ENCODE measurements at places on chromosomes 4 and X.

DNA sequence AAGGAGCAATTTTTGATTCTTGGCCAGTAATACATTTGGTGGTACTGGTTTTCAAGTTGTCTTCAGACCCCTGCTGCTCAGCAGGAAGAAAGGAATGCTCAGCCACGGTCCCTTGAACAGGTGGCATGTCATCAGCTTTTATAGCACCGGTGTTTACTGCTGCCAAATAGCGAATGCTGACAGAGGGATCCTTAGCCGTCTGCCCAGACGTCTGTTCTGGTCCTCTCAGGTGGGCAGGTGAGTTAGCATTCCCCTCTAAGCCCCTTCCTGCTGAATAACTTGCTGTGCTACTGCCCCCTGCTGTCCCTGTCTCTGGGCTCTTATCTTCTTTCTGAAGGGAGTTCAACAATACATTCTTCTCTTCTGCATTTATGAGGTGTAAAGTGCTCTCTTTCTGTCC lies 28.4 kb downstream of the BOD1L1 start:
- DNase-seq = no peak

DNA sequence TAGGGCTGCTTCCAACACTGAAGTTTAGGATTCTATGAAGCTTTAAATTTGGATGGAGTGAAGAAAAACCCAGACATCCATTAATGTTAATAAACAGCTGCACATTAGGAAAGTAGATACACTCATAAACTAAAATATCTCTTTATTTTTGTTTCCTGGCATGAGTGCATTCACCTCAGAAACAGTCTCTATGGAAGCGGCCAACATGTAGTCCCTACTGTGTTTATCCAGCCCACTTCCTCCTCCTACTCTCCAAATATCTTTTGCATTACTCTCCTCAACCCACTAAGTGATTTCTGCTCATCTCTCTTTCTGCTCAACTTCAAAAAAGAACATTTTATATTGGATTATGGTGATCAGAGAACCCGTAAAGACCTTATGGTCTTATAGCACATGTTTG lies 180.3 kb upstream of the MXRA5 start:
- no peak for DNase-seq

DNA sequence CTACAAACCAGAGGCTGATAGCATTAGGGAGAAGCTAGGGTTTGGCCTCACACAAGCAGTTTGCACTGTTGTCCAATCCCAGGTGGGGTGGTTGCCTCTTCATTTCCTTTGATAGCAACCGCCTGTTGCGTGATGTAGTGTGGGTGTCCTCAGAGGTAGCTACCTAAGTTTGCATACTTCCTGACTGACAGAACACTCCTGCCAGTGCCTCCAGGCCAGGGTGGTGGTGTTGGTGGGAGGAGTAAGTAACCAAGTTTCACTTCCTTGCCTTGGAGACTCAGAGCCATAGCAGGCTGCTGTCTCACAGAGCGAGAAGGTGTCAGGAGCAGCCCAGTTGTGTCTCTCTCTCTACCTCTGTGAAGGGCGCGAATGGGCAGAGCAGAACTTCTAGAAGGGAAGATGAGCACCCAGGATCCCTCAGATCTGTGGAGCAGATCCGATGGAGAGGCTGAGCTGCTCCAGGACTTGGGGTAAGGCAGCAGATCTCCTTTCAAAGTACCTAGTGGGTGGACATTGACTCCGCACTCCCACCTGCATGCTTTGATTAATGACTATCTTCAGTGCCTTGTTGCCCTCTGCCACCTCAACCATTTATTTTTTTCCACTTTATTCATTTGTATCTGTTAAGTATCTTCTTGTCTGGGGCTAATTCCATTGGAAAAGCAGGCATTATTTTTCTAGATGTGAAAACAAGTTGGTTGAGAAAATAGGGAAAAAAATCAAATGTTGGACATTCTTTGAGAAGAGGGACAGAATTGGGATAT lies at the start of gene DAPP1:
Gene DAPP1 (plus strand): TSS at position 283 of the 764 bp plus-strand sequence. CDS start 87 bp downstream, at position 370.
- DNase-seq = peak; percentile 42

- DNase-seq = no peak
Observed at GRCh38 chr4:82268050-82268825, 105.6 kb downstream of the HNRNPD start.

All from activated CD8-positive, alpha-beta memory T cell treated with anti-CD3 and anti-CD28 coated beads for 1 hour (primary cell).